ENCODE measurements at places on chromosomes 6 and 20.

DNA sequence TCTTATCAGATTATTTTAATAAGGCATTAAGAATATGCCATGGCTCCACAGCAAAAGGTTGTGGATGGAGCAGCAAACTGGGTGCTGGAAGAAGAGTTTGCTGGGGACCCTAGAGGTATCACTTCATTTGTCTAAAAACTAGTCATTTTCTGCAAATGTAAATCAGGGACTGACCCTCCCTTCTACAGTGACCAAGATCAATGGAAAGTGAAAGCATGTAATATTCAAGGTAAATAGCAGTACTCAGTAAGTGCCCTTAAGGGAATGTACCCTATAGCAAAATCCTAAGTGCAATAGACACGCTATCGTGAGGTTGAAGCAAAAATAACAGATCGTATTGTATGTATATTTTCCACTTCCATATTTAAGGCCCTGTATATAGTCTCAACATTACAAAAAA is 38.7 kb downstream of the TRDN start:
- no peak for DNase-seq

GRCh38 chr6:125164696-125165095 is 11.1 kb downstream of the TPD52L1 start:
- DNase-seq: no peak

- no peak for DNase-seq
These were observed 50.8 kb upstream of the SGK1 start for GRCh38 chr6:134368670-134369069.

GRCh38 chr20:46602429-46602828 is 48.8 kb downstream of the SLC13A3 start:
- DNase-seq: no peak

DNA sequence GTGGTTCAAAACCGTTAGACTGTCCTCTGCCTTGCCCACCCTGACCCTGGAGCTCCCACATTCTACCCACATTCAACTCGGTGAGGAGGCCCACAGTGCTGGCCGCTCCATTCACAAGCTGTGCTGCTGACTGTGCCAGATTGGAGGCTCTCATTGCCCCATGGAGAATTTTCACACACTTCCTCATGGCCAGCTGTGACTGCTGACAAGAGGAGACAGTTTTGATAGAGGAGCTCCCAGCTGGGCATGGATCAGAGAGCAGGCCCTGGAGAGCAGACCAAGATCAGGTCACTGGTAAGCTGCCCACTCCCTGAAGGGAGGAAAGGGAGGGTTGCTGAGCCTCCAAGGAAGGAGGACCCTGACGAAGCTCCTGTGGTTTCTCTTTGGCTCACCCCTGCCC is 246.1 kb upstream of the RIN2 start:
- no peak for DNase-seq

DNA sequence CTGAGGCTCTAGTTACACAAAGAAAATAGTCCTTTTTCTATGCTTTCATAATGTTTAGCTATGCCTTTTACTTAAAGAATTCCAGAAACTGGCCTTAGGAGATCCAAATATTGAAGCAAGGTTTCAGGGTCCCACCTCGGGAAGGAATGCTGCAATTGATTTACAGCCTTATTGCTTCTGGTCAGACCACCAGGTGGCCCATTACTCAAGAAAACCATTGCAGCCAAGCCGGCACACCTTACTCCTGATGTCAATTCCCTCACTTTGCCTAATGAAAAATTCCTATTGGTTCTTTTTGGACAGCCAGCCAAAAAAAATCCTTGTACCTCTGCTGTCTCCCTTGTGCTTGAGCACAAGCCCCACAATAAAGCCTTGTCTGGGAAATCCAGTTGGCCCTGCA is 173.9 kb downstream of the LMBRD1 start:
- DNase-seq: no peak

- peak; percentile 36 for DNase-seq
These were observed 2.7 kb upstream of the TUBB2A start for GRCh38 chr6:3159805-3160781.
